Right ventricle myocardium inferior (tissue), 1 donor: ENCODE measurements at places on chromosomes 16 and 17. TPM values are rescaled to one million over a fixed set of nuclear protein-coding genes. Genes with fewer than 3 reads are reported as not detected.

DNA sequence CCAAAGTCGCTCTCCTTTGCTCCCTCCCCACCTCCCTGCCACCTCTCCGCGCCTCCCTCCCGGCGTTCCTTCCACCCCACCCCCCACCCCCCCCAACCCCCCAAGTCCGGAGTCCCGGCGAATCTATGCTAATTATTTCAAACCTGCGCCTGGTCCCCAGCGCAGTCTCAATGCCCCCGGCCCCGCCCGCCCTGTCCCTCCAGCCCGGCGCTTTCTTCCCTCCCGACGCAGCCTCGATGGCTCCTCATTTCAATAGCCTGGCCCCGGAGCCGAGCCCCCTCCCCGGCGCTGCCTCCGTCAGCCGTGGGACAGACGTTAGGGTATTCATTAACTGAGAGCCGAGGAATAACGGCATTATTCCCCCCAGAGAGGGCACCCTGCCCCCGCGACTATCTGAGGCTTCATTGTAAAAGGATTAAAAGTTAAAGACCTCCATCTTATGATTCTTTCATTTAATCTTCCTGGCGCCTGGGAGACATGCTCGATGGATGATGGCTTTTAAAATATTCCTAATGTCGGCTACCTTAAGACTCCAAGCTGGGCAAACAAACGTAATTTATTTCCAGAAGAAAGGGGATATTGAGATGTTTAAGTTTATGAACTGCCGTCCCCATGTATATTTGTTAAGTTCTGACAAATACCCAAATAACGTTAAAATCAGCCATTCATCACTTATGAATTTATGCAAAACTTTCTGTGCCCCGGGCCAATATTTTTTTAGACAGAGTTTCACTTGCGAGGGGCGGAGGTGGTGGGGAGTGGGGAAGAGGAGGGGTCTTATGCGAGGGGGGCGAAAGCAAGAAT, 3.4 kb downstream of the NOG start:
- no peak for DNase-seq

DNA sequence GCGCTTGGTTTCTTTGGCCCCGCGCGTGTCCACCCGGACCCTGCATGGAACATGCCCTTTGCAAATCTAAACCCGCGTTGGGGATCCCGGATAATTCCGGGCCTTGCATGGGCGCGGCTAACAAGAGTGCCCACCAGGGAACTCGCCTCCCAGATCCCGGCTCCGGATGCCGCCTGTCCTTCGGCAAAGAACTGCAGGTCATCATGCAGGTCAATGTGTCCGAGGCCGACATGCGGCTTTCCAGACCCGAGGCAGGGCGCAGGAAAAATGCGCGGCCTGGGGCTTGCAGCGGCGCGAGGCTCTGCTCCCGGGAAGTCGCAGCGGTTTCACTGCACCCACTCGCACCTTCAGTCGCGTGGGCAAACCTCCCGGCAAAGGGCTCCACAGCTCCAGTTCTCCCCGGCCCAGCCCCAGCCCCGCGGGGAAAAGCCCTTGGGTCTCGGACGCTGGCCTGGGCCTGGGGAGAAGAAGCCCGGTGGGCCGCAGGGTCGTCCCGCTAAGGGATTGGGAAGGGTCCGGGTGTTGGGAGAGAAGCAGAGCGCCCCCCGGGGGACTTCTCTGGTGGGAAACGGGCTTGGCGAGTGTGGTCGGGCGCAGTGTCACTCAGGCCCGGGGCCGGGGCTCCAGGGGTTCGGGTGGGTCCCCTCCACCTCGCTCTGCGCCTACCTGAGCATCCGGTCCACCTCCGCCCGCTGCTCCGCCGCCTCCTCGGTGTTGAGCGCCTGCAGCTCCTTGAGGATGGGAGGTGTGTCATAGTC, 805 bp downstream of the HNF1B start:
- no peak for DNase-seq

DNA sequence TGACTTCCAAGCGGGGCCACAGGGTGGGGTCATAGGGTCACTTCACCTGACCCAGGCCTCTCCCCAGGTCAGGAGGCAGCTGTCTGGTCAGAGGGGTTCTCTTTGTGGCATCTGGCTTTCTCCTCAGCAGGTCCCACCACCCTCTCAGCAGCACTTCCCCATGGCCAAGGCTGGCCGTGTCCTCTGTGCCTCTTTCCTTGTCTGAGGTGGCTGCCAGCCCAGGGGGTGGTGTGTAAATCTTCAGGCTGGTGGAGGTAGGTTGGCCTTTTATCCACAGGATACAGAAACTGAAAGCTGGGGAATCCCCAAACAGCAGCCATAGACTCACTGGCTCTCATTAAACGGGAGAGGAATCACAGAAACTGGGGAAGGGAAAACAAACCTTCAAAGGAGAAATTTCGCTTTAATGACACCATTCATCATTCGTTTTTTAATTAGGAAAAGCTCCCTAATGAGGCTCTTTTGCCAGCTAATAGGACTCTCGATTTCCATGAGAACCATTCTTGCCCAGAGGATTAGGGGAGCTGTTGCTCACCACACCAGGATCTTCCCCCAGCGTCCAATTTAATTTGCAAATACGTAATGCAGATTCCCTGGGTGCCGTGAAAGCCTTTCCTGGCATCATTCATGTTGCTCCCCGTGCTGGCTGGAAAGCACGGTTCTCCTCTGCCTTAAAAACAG, 18.0 kb downstream of the C17orf75 start:
- DNase-seq: no peak

DNA sequence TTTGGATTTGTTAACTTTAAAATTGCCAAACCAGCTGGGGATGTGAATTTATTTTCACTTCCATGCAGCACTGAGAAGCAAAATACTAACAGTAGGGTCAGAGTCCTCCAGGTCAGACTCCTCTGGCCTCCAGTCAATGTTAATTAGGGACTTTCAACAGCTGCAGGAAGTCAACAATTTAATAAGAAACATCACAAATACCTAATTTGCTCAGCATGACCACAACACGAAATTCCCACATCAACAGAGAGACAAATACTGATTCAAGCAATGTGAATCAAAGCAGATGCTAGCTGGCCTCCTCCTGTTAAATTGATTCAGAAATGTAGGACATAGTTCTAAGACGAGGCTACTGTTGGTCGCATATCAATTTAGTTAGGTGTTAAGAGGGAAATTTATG, 111.7 kb downstream of the ABCA8 start:
- no peak for DNase-seq

GRCh38 chr16:24149102-24149501, 107.0 kb upstream of the CACNG3 start:
- no peak for DNase-seq

GRCh38 chr16:87178977-87179376, 138.2 kb downstream of the C16orf95 start:
- DNase-seq: no peak

DNA sequence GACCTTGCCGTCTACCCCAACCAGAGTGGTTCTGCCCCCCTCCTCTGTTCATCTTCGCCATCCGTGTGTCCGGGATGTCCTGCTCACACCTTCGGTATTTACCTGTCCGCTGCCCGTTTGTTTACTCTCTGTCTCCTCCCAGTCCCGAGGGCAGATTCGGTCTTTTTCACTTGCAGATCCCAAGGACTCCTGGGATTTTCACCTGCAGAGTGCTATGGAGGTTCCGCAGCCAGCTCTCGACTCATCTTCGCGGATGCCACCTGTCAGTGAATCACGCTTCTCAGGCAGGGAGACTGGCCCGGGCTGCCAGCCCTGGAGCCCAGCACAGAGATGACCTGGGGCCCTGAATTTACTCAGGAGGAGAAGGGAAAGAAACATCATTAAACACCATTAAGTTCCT, 8.1 kb downstream of the CRISPLD2 start:
- DNase-seq: peak; percentile 39

The ARMC7 gene
- 6.4 TPM for total RNA-seq

The NOD2 gene
- total RNA-seq: 0.81 TPM

The HCRT gene
- total RNA-seq: not detected

The NOG gene
- 0.70 TPM for total RNA-seq

The NDRG4 gene
- total RNA-seq: 337 TPM

The PRCD gene
- 3.4 TPM for total RNA-seq

The WWP2 gene
- total RNA-seq: 24.8 TPM

The NAGS gene
- 0.68 TPM for total RNA-seq
